ENCODE measurements at places on chromosomes 16 and 17.

DNA sequence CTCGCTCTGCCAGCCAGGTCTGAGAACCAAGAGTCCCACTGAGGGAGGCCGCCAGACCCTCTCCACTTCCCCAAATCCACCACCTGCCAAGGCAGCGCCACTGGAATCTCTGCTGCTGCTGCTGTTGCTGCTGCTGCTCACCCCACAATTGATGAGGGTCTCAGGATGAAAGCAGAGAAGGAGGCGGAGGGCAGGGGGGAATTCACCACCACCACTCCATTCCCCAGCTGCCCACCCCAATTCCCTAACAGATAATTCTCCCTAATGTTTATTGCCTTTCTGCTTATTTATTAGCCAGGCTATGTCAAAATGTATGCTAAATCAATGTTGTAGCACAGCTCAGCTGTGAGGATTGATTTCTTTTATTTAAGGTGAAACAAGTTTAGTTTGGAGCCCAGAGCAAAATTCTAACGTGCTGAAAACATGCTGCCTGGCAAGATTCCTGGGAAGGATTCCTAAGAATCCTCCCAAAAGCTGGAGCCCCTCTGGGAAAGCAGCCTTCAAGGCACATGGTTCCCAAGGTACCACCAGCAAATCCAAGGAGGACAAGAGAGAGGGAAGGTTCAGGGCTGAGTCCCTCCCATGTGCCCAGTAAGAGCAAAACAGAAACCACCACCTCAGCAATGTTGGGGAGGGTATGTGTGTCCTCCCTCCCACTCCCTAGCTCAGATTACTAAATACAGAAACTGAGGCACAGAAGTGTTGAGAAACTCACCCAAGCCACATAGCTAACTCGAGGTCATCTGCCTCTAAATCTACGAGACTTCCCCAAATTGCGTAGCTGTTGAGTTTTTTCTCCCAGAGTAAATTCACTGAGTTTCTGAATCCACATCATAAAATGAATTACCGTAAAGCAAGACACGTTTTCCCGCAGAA lies 12.2 kb upstream of the CDH5 start:
- no peak for DNase-seq

GRCh38 chr17:66549311-66549704 lies 246.9 kb downstream of the PRKCA start:
- no peak for DNase-seq

DNA sequence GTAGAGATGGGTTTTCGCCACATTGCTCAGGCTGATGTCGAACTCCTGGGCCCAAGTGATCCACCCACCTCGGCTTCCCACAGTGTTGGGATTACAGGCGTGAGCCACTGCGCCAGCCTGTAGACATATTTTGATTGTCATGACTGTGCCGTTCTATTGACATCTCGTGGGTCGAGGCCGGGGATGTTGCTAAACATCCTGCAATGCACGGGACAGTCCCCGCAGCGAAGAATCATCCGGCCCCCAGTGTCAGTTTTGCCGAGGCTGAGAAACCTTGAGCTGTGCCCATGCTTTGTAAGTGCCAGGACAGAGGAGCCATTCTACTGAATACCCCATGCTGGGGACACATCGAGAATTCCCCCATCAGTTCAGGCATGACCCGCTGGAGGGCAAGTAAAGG lies 69.1 kb upstream of the GSE1 start:
- no peak for DNase-seq

DNA sequence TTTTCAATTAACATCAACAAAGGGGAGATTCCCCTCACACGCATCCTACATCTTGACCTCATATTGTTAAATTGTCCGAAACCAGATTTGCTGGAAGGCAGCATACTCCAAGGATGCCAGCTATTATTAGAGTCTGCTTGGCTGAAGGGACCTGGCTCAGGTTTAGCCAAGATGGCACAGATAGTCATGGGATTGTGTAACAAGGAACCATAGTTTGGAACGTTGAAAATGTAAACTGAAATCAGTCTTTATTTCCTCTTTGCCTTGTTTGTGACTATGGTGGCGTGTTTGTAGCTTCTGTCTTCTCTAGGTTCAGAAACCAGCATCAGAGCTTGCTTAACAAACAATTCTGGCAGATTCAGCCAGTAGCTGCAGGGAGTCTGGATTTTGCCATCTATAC lies 5.9 kb downstream of the ARSG start:
- DNase-seq = no peak

- DNase-seq = no peak
Measured at GRCh38 chr17:61135782-61136181, 263.9 kb upstream of the TBX2 start.

DNA sequence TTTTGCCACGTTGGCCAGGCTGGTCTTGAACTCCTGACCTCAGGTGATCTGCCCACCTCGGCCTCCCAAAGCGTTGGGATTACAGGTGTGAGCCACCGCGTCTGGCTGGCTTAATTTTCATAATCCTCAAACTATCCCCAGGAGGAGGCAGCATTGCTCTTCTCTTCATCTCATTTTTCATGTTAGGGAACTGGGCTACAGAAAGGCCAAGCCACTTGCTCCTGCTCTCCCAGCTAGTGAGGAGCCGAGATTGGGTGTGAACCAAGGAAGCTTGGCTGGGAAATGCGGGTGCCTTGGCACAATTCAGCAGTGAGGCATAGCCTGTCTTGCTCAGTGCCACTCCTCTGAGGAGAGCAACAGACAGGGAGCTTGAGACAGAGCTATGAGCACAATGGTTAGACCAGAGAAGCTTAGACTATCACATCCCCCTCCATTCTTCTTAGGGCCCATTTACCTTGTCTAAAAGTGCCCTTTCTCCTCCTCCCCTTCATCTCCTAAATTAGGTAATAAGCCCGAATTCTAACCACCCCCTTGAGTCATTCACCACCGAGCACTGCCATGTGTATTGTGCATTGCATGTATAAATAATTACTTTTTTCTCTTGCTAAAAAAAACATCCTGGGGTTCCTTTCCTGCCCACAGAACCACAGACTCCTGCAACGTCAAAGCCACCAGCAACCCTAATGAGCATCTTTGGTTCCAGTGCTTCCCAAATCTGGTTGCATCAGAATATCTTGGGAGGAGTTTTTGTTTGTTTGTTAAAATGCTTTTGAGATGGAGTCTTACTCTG lies 20.0 kb upstream of the KIF19 start:
- DNase-seq = no peak

GRCh38 chr16:24543949-24544348 lies 4.6 kb downstream of the RBBP6 start:
- no peak for DNase-seq

GRCh38 chr17:82910041-82910481 lies 70.2 kb upstream of the ZNF750 start:
- no peak for DNase-seq

GRCh38 chr16:22300427-22301071 lies 3.3 kb downstream of the POLR3E start:
- DNase-seq = no peak

DNA sequence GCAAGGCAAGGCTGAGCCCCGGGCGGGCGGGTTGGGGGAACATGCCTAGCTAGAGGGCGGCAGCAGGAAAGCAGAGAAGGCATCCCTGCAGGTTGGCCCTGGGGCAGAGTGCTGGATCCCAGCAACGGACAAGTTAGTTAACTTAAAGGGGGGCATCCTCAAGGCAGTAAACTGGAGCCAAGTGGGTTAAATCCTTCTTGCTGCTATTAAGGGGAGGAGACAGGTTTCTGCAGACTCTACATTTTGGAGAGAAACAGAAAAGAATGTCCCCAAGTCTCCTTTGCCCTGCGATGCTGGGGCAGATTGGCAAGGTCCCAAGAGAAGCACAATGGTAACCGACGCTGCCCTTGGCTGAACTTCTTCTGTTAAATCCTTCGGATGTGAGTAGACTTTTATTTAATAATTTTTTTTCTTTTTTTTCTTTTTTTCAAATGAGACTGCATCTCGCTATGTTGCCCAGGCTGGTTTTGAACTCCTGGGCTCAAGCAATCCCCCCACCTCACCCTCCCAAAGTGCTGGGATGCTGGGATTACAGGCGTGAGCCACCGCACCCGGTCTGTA lies 14.0 kb downstream of the ATP5PD start:
- DNase-seq = no peak

DNA sequence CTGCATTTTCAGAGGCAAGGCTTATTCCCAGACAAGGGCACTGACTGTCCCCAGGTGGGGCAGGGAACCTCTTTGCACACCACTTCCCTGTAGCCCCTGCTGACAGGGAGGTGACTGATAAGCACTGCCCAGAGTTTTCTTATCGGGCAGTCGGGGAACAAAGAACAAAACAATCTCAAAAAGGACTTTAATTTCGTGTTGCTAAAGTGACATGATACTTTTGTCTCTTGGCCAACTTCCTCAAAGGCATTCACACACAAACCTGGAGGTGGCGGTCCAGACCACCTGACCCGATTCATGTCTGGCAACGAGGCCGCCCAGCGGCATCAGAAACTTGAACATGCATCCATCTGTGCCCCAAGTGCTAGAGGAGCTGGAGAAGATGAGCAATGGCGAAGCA lies 28.9 kb downstream of the ZDHHC7 start:
- DNase-seq = no peak

DNA sequence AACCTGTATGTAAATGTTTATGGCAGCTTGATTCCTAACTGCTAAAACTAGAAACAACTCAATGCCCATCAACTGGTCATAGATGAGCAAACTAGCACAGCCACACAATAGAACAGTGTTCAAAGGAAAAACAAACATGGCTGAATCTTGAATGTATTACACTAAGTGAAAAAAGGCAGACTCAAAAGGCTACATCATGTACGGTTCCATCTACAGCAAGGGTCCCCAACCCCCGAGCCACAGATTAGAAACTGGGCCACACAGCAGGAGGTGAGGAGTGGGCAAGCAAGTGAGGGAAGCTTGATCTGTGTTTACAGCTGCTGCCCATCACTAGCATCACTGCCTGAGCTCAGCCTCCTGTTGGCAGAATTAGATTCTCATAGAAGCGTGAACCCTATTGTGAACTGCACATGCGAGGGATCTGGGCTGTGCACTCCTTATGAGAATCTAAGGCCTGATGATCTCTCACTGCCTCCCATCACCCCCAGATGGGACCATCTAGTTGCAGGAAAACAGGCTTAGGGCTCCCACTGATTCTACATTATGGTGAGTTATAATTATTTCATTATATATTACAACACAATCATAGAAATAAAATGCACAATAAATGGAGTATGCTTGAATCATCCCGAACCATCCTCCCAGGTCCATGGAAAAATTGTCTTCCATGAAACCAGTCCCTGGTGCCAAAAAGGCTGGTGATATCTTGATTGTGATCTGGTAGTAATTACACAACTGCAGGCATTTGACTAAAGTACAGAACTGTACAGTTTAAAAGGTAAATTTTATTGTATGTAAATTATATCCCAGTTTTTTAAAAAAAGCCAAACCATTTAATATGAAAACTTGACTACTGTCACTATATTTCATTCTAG lies 7.7 kb downstream of the CEP20 start:
- no peak for DNase-seq

GRCh38 chr17:50087246-50087911 lies 7.8 kb upstream of the PDK2 start:
- DNase-seq = peak; percentile 50

- no peak for DNase-seq
Measured at GRCh38 chr17:14732211-14732610, 431.3 kb downstream of the HS3ST3B1 start.

DNA sequence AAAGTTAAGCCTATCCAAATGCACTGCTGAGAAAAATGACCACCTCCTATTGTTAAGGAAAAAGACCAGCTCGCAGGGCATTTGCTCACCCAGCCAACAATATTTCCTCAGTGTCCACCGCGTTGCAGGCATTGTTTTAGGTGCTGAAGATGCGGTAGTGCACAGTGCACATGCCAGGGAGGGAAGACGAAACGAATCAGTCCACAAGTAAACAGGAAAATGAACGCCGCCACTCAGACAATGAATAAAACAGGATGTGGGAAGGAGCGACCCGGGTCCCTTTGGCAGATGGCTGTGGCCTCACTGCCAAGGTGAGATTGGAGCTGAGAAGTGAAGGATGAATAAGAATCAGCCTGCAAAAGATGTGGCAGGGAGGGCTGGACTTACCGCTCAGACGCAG lies 249.2 kb downstream of the FOXL1 start:
- no peak for DNase-seq

- DNase-seq = peak; percentile 27
Measured at GRCh38 chr16:8278031-8278580, 312.2 kb downstream of the TMEM114 start.

GRCh38 chr16:76201385-76201784 lies 75.8 kb upstream of the CNTNAP4 start:
- DNase-seq = no peak

DNA sequence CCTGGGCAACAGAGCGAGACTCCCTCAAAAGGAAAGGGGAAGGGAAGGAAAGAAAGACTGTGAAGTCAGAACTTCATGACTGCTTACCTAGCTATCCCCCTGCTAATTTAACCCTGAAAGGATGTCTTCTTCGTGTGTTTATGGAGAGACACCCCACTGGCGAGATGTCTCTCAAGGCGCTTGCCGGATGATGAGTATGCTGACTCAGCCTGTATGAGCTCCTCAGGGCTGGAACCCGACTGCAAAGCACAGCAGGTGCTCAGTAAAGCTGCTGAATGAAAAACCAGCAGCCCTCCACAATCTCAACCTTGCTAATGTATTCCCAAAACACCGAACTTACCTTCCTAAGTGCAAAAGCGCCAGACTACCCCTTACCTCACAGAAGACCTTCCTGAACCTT lies 2.3 kb downstream of the ANKFY1 start:
- DNase-seq = no peak

GRCh38 chr17:16418685-16419068 lies 3.3 kb downstream of the TRPV2 start:
- DNase-seq = no peak

DNA sequence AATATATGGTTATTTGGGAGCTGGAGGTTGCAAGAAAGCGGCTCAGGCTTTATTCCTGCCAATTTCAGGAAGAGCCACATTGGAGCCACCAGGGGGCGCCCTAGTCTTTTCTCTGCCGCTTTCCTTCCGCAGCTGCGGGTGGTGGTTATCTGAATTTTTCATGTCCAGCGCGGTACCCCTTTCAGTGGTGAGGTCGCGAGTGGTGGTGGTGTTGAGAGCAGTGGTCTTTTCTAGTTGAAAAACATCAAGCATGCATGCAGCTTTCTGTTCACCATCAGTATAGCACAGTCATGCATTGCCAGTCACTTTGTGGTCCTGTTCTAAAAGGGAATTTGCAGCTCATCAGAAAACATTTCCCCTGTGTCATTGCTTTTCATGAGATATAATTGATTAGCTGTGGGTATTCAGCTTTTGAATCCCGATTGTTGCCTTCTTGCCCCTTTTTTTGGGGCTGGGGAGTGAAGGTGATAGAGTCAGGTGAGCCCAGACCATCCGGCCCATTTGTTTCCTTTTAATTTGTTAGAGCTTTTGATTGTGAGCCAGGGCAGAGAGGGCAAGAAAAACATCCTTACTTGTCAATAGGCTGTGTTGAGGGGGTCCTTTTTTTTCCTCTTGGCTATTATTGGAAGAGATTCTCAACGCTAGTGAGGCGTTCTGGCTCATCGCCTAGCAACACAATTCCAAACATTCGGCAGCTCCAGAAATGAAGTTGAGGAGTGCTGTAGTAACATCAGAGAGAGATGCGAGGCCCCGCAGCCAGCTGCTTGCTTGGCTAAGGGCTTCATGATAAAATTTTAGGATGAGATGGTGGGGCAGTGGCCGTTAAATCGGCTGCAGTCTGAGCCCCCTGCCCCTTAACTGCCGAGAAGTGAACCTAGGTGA lies 119.0 kb downstream of the SNX29 start:
- DNase-seq = no peak
